IMR-90 (cell line): ENCODE measurements at places on chromosomes 2 and 18. TPM values are rescaled to one million over a fixed set of nuclear protein-coding genes. Genes with fewer than 3 reads are reported as not detected.

DNA sequence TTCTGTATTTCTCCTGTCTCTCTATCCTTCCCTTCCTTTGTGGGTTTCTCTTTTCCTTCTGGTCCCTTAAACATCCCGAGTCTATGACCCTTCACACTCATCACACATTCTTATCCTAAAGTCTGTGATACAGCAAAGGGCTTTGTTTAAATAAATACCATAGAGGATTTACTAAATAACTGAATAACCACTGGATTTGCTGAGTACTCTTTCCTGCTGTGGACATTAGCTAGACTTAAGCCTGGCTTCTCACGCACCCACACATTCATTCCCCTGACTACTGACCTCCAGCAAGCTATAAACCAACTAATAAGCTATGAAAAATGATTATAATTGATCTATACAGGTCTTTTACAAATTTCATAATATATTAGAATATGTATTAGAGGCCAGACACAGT, 76.6 kb downstream of the COL4A3 start:
- no peak for DNase-seq

DNA sequence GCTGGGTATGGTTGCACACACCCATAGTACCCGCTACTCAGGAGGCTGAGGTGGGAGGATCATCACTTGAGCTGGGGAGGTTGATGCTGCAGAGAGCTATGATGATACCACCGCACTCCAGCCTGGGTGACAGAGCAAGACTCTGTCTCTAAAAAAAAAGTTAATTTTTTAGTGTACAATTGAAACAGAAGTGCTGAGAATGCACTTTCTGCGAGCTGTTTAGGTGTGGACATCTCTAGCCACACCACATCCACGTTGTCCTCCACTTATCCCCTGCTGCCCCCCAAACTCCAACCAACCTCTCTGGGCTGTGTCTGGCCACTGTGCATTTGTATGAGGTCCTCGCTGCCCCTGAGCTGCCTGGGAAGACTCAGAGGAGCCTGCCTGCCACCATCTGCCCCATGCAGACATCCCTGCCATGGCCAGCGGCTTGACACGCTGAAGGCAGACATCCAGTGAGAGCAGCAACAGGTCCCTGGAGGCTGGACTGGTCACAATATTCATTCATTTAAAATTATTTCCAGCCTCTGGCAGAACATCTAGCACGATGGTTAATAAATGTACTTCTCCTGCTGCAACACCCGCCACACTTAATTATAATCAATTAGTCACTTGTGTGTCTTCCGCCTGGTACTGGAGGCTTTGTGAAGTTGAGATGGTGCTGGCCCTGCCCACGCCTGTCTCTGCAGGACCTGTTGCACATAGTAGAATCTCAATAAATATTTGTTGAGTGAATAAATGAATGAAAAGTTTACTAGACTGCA, 3.7 kb upstream of the AFF3 start:
- DNase-seq, result no peak

DNA sequence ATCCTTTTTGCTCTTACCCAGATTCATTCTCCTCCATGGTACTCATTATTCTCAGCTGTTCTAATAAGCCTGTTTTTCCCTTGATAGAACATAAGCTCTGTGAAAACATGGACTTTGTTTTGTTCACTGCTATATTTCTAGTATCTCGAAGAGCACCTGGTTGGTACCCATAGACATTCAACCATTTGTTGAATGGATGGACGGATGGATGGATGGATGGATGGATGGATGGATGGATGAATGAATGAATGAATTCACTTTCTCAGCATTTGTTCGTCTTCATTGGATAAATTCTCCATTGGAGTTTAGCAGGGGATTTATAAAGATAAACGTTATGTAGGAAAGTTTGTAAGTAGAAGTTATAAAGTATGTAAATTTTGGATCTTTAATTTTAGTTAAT, 2.9 kb downstream of the FAM171B start:
- no peak for DNase-seq

GRCh38 chr2:100903534-100904258, 83.8 kb downstream of the NPAS2 start:
- peak; percentile 34 for DNase-seq

DNA sequence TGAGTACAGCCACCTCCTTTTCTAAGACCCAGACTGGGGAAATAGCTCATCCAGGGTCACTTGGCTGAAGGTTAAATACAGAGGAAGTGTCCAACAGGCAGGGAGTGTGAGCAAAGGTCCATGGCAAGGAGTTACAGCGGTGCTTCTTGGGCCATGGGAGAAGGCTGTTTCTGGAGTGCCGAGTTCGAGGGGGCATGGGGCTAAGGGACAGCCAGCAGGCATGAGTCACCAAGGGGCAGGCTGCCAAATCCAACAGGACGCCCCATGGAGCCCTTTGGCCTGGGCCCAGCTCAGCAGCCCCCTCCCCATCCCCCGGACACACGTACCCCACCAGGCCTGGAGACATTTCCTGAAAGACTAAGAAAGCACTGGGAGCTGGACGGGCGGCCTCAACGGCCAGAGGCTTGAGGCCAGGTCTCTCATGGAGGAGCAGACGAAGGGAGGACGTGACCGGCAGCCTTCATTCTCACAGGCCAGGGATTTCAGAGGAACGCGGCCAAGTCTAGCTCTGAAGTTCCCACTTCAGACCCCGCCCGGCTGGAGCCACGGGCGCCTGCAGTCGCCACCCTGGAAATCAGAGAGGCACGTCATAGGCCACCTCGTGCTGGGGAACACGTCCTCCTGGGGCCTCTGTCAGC, 160.4 kb downstream of the SMAD7 start:
- DNase-seq, result no peak

- DNase-seq, result no peak
Observed at GRCh38 chr2:182817558-182817957, 48.9 kb downstream of the FRZB start.

- DNase-seq, result peak; percentile 96
Observed at GRCh38 chr2:172084645-172085459, 455 bp upstream of the DLX1 start.

The SLC9A2 gene
- polyA plus RNA-seq, result not detected in 2 replicates

The MARCHF4 gene
- 12.0 and 12.9 TPM in 2 replicates for polyA plus RNA-seq

DNA sequence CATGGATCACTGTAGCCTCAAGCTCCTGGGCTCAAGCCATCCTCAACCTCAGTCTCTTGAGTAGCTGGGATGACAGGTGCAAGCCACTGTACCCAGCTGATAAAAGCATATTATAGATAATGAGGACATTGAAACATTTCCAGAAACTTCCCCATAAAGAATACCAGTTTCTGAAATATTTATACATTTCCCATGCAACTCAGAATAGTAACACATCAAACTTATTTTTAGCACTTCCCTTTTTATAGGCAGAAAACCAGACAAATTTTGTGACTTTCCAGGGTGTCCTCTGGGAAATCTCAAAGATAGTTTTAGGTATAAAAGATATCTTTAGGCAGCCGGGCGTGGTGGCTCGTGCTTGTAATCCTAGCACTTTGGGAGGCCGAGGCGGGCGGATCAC, 25.1 kb upstream of the DPYSL5 start:
- no peak for DNase-seq

DNA sequence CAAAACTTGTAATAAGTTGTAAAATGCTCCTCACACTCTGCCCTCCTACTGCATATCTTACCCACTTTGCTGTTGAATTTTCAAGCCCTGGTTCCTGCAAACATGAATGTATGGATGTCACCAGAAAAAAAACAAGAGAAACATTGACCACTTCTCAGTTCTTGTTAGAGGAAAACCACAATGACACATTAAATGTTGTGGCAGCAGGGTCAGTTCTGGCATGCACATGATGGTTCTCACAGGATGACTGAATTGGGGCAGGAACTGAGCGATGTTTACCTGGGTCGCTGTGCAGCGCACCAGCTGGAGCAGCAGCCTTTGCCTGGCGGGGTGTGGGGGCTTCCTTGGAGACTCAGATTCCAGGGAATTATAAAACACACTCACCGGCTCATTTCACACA, 14.0 kb upstream of the PRKCE start:
- DNase-seq, result peak; percentile 85

DNA sequence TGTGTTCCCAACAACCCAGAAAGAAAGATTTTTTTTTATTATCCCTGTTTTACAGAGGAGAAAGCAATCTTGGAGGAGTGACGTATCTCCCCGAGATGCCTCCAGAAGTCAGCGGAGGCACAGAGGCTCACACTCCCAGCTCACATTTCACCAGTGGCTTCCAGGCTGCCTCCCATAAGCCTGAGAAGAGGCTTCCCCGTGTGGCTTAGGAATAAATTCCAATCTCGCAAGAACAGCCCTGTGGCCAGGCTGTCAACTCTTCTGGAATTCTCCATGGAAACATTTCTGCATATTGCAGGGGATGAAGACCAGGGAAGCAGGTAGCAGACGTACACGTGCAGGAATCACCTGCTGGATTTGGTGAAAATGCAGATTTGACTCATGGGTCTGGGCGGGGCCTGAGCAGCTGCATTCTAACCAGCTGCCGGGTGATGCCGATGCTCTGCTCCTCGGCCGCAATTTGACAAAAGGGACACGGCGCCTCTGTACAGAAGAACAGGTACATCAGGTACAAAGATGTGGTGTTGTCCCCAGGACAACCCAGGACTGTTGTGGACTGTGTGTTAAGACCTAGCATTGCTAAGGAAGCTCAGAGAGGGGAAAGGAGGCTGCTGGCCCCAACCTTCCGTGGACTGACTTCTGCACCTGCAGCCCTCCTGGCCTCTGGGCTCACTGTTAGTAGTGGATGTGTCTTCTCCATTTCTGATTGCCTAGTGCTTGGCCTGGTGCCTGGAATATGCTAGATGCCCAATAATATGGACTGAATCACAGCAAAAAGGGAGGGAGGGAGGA, 114.2 kb upstream of the ID2 start:
- DNase-seq, result peak; percentile 30

GRCh38 chr2:161307676-161308075, 549 bp upstream of the PSMD14 start:
- DNase-seq, result no peak

DNA sequence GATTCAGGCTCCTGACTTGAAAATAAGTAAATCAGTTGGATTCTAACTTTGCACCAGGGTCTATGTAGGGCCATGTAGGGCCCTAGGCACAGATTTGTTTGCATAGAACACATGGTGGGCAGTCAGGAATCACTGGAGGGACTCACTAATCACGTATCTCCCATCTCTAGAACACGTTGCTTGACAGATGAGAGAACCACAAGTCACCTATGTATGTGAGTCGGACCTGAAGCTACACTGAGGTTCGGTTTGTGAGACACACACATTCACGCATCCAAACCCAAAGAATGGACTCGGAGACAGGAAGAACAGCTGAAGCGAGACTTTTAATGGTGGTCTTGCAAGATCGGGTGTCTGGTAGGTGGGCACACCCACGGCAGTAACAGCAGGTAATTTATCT, 157.0 kb downstream of the ZNF516 start:
- no peak for DNase-seq

GRCh38 chr18:61546590-61546989, 213.4 kb downstream of the CDH20 start:
- DNase-seq, result peak; percentile 86

DNA sequence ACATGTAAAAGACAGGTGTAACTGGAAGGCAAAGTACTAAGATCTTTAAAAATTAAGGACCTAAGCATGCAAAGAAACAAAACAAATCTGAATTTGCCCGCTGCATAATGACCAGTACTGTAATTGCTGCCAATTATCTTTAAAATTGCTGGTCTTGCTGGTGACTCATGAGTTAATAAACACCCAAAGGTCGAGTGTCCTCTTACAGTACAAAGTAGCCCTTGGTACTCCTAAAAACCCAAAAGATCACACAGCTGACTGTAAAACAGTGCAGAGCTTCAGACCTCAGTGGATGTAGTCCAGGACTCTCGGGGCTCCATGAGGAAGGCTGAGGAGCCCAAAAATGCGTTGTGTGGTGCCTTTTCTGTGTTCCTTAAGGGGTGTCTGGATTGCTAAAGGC, 308.7 kb downstream of the CNTNAP5 start:
- no peak for DNase-seq
